IMR-90 (cell line): ENCODE measurements at places on chromosomes 3 and 15. TPM values are rescaled to one million over a fixed set of nuclear protein-coding genes. Genes with fewer than 3 reads are reported as not detected.

Gene AP3S2
- 34.1 and 44.4 TPM in 2 replicates for total RNA-seq

DNA sequence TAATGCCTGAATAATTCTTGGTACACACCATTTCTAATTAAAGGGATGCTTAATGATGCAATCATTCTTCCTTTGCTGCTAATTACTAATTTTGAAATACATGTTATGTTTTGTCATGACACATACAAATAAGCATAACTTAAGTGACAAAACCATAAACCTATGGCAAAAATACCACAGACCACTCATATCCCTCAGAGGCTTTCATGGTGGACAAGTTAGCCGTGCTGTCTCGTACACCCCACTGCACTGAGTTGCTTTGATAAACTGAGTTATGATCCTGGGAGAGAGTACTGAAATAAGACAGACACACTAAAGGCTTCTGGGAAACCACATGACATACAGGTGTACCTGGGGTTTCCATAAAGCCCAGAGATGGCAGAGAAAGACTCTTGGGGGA, 913.8 kb downstream of the FHIT start:
- H3K27ac ChIP-seq, result no peak overlapping the region
- no peaks in the 10 kb centered on the region; the same call in 1 of the 2 replicates for H3K27me3 ChIP-seq
- H3K36me3 ChIP-seq, result no peaks in the 10 kb centered on the region
- no peaks in the 10 kb centered on the region for H3K4me1 ChIP-seq
- DNase-seq, result no peak
- no peak overlapping the region for H3K4me3 ChIP-seq

DNA sequence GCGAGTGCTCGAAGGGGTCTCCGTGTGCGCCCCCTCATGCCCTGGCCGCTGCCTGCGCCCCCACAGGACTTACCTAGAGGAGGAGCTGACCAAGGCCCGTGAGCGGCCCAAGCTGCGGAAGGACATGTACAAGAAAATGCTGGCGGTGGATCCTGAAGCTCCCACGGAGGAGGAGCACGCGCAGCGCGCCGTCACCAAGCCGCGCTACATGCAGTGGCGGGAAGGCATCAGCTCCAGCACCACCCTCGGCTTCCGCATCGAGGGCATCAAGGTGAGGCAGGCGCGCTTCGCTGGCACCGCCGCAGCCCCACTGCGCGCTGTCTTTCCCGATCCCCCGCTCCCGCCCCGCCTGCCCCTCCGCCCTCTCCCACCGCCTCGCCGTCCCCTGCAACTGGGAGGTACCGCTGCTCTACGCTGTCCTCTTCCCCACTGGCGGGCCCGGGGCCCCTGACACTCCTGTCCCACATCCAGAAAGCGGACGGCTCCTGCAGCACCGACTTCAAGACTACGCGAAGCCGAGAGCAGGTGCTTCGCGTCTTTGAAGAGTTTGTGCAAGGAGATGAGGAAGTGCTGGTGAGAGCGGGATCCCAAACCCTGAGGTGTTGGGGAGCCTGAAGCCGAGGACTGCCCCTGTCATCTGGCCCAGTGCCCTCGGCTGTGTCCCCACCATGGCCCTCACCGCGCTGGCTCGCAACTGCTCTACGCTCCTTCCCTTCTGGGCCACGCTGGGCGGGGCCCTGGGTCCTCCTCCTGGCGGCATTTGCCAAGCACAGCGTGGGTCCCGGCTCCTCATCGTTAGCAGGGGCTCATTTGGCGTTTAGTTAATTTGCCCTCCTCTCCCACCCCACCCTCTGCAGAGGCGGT, 8.5 kb downstream of the ITPKA start:
- DNase-seq, result no peak
- H3K27ac ChIP-seq, result no peak overlapping the region
- peaks cover 2% of the 10 kb centered on the region; the same call in 1 of the 2 replicates for H3K4me1 ChIP-seq
- H3K27me3 ChIP-seq, result peaks cover 16% of the 10 kb centered on the region

- H3K36me3 ChIP-seq, result no peaks in the 10 kb centered on the region
- H3K4me1 ChIP-seq, result peaks cover 8% of the 10 kb centered on the region
- H3K27ac ChIP-seq, result no peak overlapping the region
- H3K4me3 ChIP-seq, result no peak overlapping the region
- no peaks in the 10 kb centered on the region for H3K27me3 ChIP-seq
These were observed 268.8 kb downstream of the ZBTB20 start for GRCh38 chr3:114878114-114878839.

- DNase-seq, result no peak
- H3K36me3 ChIP-seq, result no peaks in the 10 kb centered on the region
- H3K27ac ChIP-seq, result no peak overlapping the region
These were observed 973.6 kb downstream of the EPHA3 start for GRCh38 chr3:90080988-90081387.
